ENCODE measurements at places on chromosomes 5 and 9.

GRCh38 chr9:116262448-116262847, 108.9 kb downstream of the PAPPA start:
- DNase-seq, result no peak

GRCh38 chr9:82531795-82532194, 531.1 kb downstream of the RASEF start:
- DNase-seq, result no peak

DNA sequence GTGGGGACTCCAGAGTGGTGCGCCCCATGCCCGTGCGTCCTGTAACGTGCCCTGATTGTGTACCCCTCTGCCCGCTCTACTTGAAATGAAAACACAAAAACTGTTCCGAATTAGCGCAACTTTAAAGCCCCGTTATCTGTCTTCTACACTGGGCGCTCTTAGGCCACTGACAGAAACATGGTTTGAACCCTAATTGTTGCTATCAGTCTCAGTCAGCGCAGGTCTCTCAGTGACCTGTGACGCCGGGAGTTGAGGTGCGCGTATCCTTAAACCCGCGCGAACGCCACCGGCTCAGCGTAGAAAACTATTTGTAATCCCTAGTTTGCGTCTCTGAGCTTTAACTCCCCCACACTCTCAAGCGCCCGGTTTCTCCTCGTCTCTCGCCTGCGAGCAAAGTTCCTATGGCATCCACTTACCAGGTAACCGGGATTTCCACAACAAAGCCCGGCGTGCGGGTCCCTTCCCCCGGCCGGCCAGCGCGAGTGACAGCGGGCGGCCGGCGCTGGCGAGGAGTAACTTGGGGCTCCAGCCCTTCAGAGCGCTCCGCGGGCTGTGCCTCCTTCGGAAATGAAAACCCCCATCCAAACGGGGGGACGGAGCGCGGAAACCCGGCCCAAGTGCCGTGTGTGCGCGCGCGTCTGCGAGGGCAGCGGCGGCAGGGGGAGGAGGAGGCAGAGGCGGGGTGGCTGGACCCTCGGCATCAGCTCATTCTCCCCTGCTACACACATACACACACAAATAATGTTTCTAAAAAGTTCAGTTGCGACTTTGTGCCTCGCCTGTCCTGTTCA, 668 bp downstream of the GLIS3 start:
- no peak for DNase-seq

- DNase-seq, result peak; percentile 53
Measured at GRCh38 chr5:14946815-14947620, 75.4 kb upstream of the ANKH start.

DNA sequence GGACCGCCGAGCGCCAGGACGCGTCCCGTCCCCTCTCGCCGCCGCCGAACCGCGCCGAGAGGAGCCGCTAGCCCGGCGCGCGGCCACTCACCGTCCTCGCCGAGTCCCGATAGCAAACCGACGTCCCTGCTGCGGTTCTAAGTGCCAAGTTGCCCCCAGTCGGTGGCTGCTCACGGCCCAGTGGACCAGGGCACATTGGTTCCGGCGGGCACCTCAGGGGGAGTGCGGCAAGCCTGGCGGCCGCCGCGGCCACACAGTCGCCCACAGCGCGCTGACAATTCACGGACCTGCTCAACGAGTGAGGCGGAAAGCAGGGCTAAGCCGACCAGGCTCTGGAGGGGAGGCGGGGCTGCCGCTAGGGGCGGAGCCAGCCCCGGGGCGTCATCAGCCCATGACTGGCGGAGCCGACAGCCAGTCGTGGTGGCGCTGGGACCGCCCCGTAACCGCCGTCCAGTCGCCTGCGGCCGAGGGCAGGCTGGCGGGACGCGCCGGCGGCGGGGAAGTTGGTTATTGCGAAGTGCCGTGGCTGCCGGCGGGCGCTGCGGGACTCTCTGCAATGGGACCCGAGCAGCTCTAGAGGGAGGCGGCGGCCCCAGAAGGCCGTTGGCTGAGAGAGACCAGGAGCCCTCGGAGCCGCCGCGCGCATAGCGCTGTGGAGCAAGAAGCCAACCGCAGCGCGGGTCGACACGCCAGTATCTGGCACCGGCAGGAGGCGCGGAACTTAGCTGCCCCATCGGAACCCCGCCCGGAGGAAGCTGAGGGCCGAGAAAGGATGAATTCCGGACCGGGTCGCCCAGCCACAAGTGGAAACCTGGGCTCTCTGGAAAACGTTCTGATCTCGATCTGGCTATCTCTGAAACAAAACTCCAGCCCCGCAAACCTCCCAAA, at the start of gene MARCHF3:
Gene MARCHF3 (minus strand): TSS at position 300 of the 888 bp plus-strand sequence. CDS start 112,387 bp downstream, outside the sequence.
- DNase-seq, result peak; percentile 92

DNA sequence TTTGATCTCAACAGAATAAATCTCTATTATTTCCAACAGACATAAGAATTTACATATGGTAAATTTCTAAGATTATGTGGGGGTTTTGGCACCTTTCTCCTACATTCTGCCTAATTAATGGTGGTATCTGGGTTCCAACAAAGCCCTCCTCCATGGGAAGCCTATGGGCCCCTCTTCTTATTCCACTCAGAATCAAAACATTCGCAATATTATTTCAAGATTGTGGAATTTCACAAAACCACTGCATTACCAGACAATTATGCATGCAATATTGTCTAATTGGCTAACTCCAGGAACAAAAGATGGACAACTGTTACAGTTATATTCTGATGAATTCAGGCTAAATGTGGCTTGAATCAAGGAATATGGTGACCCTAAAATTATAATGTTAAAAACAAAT, 434.0 kb downstream of the NFIB start:
- DNase-seq, result no peak

DNA sequence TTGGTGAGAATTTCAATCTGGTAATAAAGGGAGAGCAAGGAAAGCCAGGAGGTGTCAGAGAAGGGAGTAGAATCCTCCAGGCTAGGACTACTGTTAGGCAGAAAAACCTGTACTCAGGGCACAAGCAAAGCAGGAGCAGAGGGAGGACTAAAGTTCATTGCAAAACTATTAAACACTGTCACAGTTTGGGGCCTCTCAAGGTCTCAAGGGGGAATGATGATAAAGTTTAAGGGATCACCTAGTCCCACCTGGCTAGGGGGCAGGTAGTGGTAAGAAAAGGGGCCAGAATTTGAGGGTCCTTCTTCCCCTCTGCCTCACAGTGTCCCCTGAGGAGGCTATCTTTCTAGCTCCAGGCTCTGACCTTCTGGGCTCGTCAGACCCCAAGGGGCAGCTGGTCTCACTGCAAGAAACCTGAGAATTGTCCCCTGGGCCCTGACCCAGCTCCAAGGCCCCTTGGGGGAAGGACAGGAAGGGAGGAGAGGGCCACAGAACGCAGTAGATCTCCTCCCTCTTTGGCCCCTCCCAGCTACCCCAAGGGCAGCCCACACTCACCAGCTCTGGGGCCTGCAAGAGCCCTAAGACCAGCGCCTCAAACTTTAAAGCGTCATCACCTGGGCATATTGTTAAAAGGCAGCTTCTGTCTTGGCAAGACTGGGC, 974 bp downstream of the CCDC69 start:
- no peak for DNase-seq

DNA sequence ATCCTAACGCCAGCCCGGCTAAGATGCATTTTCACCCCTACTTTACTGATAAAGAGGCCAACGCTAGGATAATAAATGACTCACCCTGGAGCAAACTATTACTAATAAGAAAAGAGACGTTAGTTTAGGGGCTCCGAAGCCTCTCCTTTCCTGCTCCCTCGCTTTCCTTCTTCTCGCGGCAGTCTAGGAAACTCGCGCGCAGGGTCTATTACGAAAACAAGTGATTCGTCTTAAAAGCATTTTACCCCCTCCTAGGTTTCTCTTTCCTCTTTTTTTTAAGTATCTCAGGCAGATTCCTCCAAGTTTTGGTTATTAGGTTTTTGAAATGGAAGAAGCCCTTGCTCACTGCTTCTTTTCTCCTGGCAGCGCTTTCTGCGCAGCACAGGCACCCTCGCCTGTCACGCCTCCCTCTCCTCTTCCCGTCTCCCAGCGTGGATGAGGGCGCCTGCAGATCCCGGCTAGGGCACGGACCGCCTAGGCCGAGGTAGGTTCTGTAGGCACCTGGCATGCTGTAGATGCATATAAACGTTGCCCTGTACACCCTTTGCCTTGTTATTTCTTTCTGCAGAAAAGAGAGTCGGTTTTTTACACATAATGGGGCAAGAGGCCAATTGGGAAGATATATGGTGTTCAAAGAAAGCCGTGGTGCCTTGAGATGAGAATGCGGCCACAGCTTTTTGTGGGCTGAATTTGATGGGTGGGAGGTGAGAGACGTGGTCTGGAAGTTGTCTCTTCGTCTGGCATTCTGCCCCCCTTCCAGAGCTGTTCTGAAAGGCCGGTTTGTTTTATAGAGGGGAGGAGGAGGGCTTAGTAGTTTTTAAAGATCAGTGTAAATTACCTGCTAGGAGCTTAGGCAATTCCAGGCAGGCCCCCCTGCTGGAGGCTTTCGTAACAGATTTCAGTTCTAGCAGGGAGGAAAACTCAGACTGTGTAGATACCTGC, 983 bp downstream of the GCNT1 start:
- no peak for DNase-seq

DNA sequence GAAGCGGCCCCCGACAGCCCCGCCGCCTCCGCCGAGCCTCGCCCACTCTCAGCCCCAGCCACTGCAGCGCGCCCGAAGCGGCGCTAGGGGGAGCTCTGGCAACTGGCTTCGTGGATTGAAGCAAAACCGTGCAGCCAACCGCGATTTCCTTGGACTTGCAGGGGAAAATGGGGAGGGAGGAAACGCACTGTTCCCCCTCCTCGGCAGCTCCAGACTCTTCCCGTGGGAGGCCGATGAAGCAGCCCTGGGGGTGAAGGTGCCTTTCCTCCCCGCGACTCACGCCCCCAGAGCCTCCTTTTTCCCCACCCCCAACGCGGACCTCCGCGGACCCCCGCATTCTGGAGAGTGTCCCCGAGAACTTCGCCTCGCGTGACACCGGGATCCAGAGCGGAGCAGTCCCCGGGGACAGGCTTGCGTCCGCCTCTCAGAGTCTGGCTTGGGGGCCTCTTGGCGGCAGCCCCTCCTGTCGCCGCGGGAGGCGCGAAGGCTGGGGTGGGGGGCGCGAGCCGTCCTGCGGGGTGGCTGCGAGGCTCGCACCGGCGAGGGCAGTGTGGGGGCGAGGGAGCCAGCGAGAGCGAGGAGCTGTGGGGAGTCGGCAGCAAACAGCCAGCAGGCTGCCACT, 3.8 kb downstream of the IER5L start:
- DNase-seq, result peak; percentile 83

DNA sequence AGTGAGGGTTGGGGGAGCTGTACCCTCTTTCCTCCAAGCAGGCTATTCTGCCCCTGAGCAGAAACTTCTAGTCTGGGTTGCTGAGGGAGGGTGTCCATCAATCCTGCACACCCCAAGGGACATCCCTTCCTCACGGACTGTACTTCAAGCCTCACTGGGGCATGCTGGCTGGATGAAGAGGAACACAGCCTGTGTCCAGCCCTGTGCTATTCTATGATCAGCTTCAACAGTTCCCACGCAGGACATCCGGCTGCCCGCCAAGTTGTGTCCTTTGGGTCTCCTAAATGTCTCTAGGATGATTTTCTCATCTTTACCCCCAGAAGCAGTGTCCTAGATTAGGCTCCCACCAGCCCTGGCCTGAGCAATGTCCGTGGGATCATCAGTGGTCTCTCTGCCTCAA, 68.1 kb downstream of the CRB2 start:
- no peak for DNase-seq

DNA sequence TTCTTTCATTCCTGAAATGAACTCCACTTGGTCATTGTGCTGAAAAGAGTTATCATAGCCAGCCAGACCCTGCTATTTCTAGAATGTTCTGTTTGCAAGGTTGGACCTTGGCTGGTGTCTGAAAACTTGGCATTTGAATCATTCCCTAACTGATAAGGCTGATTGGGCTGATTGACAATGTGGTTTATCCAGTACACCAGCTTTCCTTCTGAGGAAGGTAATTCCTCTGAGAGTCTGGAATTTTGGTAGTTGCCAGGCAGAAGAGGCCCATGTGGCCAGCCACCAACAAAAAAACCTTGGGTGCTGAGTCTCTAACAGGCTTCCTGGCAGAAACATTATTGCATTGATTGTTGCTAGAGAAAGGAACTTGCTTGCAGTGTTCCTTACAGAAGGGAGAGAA, 15.3 kb downstream of the SEC61B start:
- DNase-seq, result no peak

GRCh38 chr5:137035480-137035878, 463.6 kb downstream of the SPOCK1 start:
- DNase-seq, result no peak

DNA sequence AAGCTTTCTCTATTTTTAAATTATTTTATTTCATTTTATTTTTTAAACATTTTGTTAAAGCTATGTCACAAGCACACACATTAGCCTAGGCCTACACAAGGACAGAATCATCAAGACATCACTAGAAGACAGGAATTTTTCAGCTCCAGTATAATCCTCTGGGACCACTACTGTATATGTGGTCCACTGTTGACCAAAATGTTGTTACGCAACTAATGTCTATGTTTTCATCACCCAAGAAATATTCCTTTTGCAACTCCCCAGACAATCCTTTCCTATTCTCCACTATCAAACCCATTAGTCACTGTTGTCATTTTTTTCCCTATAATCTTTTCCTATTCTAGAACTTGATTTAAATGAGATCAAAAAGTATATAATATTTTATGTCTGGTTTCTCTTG, 2371.7 kb upstream of the C9orf72 start:
- no peak for DNase-seq
